ENCODE measurements at places on chromosomes 6 and 20.

DNA sequence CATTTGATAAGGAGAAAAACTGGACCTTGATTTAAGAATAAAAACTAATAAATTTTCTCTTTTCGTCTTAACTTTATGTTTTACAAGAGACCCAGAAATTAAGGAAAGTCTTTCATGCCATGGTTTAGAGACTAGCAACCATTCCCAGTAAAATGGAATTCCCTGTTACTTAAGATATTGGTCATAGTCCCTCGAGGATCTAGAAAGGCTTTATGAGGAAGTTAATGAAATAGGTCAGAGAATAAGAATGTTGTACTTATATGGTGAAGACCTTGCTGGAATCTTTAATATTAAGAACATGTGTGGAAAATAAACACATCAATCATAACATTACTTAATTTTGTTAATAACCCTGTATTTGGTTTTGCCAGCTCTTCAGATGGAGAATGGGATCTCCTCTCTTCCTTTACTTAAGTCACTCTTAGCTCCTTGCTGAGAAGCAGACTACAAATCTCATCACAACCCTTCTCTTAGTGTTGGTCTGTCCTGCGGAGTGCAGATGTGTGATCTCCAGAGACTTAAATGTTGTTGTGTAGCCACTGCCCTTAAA is 382.9 kb downstream of the QKI start:
- no peak for DNase-seq

- DNase-seq = no peak
Measured at GRCh38 chr20:34382174-34382573, 19.1 kb downstream of the ITCH start.

- DNase-seq = no peak
Measured at GRCh38 chr20:54067606-54068174, 2.7 kb downstream of the BCAS1 start.

DNA sequence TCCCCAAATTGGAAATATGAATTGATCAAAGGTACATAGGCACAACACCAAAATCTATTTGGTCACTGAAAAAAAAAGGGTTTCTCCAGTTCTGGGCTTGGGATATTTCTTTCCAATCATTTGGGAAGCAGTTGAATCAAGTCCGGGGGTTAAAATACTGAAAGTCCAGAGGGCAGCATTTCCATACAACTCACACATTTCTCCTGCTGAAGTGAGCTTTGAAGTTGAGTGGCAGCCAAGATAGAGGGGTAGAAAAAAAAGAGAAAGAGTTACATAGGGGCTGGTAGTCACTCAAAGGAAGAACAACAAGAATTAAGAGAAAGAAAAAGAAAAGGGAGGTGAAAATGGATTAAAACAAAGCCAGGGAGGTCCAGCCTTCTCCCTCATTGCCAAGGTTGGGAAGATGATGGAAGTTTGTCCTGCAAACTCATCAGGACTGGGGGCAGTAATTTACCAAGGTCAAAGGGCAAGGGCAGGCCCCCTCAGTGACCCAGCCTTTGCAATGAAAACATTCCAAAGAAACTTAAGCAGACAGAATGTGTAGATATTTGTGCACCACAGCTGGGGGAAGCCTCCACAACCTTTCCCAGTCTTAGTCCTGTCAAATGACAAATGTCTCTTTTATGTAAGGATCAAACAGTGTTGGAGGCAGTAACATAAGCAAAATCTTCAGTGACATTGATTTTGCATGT is 525.3 kb upstream of the JARID2 start:
- no peak for DNase-seq

GRCh38 chr6:51398793-51399192 is 580.1 kb downstream of the TFAP2B start:
- no peak for DNase-seq

DNA sequence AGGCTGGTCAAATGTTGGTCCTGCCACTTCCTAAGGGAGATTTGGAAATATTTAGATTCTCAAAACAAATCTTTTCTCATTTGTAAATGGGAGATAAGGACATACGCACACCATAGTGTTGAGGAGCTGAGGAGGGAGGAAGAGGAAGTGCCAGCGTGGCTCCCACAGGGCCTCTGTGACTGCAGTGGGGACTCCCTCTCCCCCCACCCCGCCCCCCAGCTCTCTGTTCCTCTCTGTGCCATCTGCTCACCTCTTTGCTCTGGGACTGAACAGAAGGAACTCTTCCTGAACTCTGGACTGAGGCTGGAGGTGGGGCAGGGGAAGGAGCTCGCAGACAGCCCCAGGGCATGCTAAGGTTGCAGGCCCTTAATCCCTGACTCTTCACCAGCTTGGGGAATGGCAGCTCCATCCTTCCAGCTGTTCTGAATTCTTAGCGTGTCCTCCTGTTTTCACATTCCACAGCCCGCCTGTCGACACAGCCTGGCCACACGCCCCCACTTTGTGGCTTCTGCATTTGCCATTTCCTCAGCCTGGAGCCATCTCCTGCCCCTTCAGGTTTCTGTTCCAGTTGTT is 11.4 kb downstream of the DDX27 start:
- no peak for DNase-seq

DNA sequence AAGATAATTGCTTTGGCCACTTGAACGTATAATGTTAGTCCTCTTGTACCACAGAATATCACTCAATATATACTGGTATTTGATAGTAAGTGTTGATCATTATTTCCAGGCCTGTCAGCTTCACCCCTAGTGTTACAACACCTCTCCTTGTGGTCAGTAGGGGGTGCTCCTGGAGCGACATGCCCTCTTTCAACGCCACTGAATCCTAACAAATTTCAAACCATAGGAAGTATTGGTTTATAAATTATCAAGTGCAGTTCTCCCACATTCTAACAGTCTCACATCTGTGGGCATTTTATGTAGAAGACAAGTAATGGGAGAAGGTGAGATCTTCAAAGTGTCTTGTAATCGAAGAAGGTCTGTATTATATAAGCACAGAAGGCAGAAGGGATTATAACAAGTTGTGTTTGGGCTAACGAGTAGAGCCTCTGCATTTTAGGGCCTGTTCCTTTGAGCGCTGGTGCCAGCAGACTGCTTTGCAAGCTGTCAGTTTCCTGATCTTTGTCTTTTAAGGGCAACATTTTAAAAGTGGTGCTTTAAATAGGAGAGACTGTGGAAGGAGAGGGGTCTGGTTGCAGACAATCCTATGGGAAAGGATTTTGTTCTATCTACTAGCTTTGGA is 57.1 kb upstream of the CEP162 start:
- DNase-seq = no peak

- DNase-seq = no peak
Measured at GRCh38 chr20:51832276-51832675, 30.0 kb upstream of the SALL4 start.
